ENCODE measurements at places on chromosomes 5 and 9.

GRCh38 chr9:115254287-115255180, 136.6 kb upstream of the TNC start:
- no peak for DNase-seq

DNA sequence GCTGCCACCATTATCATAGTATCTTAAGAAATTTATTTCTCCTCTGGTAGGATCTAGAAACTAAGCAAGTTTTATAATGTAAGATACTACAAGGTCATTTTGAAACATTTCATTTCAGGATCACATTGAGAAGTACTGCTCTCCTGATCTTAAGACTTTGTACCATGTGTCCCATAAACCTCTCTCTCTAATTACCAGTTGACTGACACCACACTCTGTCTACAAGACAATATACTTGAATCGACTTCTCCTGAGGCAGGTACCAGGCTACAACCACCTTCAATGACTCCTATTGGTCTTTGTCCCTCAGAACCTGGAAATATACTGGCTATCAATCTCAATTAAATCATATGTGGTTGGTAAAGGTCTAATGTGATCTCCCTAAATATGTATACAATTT, 597.0 kb downstream of the PTPRD start:
- DNase-seq, result no peak

GRCh38 chr5:66351813-66352212, 207.7 kb downstream of the SREK1 start:
- no peak for DNase-seq

GRCh38 chr9:93188426-93189368, 4.8 kb downstream of the WNK2 start:
- no peak for DNase-seq

DNA sequence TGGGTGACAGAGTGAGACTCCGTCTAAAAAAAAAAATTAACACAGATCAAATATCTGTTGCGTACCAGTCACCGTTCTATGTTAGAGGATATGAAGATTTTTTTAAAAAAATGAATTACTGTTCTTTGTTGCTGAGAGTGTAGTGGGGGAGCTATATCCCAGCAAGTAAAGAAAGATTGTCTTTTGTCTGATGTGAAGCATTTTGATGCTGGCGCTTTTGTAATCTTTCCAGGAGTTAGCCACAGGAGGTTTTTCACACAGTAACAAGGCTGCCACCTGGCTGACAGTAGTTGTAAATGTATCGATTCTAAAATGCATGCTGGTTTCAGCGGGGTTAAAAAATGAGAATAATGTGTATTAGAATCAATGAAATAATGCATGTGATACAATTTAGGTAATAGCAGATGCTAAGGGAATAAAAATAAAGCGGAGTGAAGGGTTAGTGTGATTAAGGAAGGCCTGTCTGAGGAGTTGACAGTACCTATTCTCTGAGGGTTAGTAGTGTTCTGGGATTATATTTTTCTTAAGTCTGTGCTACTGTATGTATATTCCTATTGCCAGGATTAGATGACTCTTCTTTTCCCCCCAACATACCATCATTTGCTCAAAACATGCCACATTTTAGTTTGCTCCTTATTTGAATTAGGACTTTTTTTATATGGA, 3.4 kb downstream of the LMNB1 start:
- peak; percentile 69 for DNase-seq

- DNase-seq, result no peak
Observed at GRCh38 chr9:107361816-107362215, 78.7 kb downstream of the RAD23B start.
